ENCODE measurements at places on chromosomes 7 and 10.

- DNase-seq: no peak
These were observed 2.6 kb upstream of the ZNF438 start for GRCh38 chr10:31034098-31034909.

DNA sequence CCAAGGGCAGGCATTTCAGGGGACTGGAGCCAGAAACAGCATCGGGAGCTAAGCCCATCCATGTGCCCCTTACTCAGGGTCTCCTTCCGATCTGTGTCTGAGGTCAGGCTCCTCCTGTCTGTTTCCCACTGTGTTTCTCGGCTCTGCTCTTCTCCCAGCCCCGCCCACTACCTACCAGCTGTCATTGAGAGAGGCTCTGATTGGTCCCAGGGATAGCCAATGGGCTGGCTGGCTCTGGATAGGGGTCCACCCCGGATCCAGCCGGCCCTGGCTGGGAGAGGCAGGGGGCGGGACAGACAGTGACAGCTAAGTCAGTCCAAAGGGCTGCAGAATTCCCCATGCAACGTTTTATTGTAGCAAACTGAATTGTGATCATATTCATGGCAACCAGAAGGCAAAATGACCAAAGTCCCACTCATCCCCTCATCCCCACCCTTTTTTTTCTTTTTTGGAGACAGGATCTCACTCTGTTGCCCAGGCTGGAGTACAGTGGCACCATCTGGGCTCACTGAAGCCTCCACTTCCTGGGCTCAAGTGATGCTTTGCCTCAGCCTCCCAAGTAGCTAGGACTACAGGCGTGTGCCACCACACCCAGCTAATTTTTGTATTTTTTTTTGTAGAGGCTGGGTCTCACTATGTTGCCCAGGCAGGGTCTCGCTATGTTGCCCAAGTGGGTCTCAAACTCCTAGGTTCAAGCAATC lies 76.3 kb downstream of the CLIP2 start:
- no peak for DNase-seq

DNA sequence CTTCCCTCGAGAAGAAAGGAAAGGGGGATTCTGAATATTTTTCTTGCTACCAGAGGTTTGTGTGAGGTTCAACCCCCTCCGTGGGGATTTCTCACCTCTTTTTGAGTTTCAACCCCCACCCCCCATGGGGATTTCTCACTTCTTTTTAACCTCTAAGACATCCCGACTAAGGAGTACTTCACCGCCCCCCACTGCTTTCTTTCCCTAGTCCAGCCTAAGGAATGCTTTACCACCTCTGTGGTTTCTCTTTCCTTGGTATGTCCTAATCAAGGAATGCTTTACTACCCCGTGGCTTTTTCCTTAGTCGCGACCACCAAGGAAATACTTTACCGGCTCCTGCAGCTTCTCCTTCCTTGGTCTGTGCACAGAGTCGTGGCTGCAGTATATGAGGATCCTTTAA lies 149.4 kb downstream of the LYZL1 start:
- DNase-seq: no peak

- DNase-seq: no peak
These were observed 46.4 kb downstream of the MTURN start for GRCh38 chr7:30181211-30181610.

DNA sequence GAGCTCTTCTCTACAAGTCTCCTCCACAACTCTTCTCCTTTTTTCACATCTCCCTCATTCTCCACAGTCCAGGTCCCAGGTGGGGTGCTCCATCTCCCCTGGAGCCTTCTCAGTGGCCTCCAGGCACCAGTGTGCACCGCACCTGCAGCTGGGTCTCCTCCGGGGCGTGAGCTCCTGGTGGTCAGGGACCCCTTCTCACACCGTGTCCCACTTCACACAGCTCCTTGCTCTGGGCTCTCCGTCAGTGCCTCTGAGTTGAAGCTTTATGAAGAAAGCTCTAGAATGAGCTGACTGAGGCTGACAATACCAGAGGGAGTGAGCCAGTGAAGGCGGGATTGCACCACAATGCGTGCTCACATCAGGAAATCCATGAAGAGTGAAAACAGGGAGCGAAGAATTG lies 290.2 kb downstream of the DNAJB6 start:
- no peak for DNase-seq

DNA sequence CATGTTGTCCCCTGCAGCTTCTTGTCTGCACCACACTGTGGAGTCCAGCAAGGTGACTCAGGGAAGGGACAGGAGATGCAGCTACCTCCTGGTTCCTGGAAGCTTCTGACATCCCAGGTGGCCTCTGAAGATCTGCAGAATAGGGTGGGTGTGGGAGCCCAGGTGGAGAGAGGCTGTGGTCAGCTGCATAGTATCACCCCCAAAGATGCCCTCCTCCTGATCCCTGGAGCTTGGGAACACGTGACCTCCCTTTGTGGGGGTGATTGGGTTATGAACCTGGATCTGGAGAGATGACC lies 25.4 kb downstream of the CALML3 start:
- no peak for DNase-seq

DNA sequence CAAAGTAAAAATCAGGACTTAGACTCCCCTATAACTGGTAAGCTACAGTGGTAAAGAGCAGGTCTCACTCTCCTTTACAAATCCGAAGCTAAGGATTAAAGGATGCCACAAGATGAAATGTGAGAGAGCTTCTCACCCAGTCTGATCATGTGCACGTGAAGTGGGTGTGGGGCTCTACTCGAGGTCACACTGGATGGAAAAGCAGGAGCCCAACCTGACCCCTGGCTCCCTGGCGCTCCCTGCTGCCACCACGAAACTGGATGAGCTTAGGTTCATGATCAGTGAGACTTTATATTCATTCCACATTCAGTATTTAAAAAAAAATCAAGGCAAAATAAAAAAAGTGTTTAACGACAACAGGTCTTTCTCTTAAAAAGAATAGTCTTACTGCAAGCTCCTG lies 21.7 kb upstream of the FOXI2 start:
- no peak for DNase-seq

DNA sequence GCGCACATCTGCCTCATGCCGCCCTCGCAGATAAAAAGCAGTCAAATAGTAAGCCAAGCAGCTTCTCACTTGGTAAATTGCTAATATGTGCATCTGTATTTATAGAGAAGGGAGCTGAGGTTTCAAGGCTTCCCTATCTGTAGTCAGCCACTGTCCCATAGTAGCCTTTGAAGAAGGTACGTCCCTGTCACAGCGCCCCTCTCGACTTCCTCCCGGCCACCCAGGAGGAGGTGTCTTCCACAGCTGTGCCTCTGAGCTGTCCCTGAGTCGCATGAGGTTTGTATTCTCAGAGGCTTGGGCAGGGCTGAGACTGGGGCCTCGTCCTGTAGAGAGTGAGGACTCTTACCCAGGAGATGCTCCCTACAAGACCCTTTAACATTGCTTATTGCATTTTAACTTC lies 49.0 kb downstream of the SPOCK2 start:
- no peak for DNase-seq

DNA sequence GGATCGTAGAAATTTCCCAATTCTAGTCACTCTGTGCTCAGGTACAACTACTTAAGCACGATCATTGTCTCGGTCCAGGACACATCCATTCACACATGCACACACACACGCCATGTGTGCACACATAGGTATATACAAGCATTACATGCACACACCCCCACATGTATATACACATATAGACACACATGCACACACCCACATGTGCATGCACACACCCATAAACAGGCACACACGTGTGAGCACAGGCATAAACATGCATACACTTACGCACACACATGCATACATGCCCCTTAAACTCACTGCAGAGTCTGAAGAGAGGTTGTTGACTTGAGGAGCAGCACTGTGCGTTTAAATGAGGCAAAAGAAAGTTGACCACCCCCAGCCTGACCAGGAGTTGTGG lies 32.5 kb upstream of the INSIG1 start:
- no peak for DNase-seq

DNA sequence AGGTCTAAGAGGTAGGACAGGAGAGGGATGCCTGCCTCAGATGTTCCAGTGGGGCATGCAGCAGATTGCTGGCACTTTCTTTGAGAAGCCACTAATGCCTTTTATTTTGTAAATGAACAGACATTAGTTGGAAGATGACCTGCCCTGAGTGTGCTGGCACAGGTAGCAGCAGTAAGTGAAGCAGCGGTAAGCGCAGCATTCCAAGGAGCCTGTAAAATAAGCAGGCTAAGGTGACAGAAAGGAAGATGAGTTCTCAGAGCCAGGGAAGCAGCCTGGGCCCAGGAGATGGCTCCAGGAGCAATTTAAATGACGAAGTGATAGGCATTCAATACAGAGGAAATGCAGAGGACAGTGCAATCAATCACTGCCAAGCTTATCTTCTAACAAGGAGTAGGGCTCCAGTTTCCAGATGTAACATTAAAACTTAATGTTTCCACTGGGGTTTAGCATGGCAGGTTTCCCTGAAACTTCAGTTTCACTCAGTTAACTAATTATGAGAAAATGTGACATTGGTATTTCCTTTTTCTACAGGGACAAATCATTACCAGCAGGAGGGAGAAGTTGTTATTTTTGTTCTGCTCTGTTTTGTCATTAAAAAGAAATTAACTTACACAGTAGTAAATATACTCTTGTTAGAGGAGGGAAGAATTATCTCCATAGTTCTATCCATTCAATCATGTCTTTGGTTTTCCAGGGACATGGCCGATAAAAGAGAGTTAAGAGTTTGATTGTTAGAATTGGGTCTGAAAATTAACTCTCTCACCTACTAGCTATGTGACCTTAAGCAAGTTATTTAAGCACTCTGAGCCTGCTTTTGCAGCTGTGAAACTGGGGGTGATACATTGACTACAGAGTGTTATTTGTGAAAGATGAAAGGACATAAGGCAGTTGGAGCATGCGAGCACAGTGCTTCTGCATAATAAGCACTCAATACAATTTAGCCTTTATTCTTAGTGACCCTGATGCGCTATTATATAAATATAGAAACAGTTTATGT lies 96.6 kb upstream of the PTN start:
- no peak for DNase-seq

- no peak for DNase-seq
These were observed 284.2 kb downstream of the MTERF1 start for GRCh38 chr7:91596287-91596686.

- no peak for DNase-seq
These were observed 113.7 kb downstream of the PHTF2 start for GRCh38 chr7:77912293-77912692.
